Activated naive CD4-positive, alpha-beta T cell treated with Interleukin-2 at 50 U/mL for 16 hours (primary cell): ENCODE measurements at places on chromosomes 7 and 10.

DNA sequence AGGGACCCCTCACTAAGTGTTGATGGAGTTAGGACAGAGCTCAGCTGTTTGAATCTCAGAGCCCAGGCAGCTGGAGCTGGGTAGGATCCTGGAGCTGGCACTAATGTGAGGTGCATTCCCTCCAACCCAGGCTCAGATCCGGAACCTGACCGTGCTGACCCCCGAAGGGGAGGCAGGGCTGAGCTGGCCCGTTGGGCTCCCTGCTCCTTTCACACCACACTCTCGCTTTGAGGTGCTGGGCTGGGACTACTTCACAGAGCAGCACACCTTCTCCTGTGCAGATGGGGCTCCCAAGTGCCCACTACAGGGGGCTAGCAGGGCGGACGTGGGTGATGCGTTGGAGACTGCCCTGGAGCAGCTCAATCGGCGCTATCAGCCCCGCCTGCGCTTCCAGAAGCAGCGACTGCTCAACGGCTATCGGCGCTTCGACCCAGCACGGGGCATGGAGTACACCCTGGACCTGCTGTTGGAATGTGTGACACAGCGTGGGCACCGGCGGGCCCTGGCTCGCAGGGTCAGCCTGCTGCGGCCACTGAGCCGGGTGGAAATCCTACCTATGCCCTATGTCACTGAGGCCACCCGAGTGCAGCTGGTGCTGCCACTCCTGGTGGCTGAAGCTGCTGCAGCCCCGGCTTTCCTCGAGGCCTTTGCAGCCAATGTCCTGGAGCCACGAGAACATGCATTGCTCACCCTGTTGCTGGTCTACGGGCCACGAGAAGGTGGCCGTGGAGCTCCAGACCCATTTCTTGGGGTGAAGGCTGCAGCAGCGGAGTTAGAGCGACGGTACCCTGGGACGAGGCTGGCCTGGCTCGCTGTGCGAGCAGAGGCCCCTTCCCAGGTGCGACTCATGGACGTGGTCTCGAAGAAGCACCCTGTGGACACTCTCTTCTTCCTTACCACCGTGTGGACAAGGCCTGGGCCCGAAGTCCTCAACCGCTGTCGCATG is 5.2 kb downstream of the CHPF2 start:
- no peak for DNase-seq

GRCh38 chr10:52394246-52394645 is 80.2 kb downstream of the DKK1 start:
- no peak for DNase-seq

DNA sequence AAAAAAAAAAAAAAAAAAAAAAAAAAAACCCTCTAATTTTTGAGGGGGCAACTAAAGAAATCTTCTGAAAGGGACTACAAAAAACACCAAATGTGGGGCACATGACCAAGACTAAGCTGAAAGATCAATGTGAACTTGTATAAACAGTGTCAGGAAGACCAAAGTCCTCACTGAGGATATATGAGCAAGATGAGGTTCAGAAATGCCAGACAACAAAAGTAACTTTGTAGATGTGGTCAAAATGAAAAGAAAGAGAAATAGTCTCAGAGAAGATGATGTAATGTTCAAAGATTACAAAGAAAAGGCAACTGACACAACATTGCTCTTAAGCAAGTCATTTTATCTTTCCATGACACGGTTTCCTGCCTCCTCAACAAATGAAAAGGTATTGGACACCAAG is 48.7 kb upstream of the PTPRZ1 start:
- DNase-seq = no peak

GRCh38 chr7:26147030-26147429 is 5.0 kb upstream of the NFE2L3 start:
- DNase-seq = no peak

- no peak for DNase-seq
Observed at GRCh38 chr10:12795315-12796110, 206.0 kb downstream of the CCDC3 start.

DNA sequence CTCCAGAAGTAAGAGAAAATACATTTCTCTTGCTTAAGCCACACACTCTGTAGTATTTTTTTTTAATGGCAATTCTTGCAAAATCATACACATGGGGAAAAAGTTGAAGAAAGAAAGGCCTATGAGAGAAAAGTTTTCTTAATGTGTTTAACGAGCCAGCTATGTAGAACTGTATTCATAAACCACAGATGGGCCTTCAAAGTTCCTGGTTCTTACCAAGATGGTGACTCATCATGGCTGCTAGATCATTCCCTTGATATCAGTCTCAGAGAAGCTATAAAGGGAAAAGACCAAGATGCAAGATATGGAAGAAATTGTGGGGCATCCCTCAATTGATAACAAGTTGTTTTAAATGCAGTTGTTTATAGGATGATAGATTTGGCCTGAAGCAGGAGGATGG is 992.7 kb upstream of the MBL2 start:
- DNase-seq = no peak

DNA sequence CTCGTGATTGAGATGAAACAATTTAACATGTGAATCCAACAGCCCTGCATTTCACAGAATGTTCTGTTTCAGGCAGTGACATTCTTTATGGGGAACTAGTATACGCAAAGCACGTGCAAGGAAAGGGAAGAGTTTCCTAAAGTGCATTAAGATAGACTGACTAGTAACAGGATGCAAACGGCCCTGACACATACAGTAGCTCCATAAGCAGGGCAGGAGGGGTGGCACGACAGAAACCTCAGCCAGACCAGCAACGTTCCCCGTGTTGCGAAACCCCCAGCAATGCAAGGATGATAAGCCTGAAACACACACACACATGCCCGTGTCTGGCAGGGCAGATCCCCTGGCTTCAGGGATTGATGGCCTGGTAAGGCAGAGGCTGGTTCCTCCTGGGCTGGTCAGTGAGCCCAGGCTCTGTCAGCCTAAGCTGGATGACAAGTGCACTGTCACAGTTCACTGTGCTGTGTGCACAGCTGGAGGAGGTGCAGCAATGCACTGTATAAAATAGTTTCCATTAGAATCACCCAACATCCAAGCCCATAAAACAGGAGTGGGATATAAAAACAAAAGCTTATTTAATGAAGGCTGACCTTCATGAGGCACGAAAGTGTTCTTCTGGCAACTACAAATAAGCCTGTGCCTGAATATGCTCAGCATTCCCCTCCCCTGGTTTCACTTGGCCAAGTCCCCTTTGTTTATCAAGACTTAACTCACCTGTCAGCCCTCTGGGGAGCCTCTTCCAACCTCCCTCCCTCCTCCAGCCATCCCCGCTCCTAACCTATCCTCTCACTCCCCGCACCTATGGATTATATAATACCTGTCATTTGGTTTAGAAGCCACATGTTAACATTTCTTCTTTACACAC is 88.8 kb downstream of the GSAP start:
- no peak for DNase-seq

- DNase-seq = no peak
Observed at GRCh38 chr7:105713488-105714465, 132.5 kb upstream of the EFCAB10 start.

GRCh38 chr10:106935978-106936451 is 228.5 kb downstream of the SORCS1 start:
- no peak for DNase-seq

DNA sequence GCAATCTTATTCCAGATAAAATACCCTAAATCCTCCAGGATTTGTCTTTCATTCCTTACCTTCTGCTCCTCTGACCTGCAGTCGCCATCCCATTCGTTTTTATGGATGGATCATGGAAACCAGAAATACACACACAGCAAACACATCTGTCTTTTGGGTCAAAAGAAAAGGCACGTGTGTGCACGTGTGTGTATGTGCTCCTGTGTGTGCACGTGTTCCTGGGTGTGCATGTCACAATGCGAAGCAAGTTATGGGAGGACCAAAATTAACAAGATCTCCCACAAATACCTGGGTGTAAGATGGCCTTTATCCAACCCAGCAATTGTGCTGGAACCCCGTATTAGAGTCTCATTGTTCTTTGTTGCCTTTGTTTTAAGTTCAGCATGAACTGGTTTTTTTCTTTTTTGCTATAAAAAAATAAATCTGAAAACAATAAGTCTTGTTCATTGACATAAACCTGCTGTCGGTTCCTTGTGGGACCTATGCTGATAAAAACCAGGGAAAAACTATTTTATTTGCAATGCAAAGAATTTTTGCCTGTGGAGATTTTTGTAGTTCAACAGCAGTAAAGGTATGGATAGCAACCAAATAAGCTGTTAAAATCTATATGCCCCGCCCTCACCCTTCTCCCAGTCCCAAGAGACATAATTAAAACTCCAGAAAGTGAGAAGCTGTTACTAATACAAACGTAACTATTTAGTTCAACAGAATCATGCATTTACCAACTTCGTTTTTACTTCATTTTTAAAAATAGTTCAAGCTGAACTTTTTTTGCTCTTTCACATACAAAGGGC is 229.6 kb downstream of the CREB5 start:
- no peak for DNase-seq
